ENCODE measurements at places on chromosomes 3 and 15.

- DNase-seq, result no peak
These were observed 194.8 kb downstream of the XXYLT1 start for GRCh38 chr3:195075941-195076875.

- no peak for DNase-seq
These were observed 161.6 kb downstream of the ADAMTSL3 start for GRCh38 chr15:83815506-83815905.

GRCh38 chr3:82978368-82978767 lies 1216.9 kb upstream of the GBE1 start:
- DNase-seq, result no peak

DNA sequence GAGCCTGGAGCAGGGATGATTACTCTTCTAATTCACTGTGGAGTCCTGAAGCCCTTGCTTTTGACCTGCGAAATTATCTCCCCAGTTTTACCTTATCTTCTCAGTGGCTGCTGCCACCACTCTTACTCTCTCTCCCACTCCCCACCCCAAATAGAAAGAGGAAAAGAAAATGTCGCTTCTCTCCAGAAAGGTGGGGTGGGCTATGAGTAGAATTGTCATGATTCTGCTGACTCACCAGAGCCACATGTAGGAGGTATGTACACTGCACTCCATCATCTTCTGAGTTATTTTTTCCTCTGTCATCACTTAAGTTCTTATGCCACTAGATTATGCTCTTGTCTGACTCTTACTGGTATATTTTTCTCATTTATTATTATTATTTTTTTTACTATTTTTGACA lies 43.9 kb upstream of the TMEM158 start:
- DNase-seq, result no peak

DNA sequence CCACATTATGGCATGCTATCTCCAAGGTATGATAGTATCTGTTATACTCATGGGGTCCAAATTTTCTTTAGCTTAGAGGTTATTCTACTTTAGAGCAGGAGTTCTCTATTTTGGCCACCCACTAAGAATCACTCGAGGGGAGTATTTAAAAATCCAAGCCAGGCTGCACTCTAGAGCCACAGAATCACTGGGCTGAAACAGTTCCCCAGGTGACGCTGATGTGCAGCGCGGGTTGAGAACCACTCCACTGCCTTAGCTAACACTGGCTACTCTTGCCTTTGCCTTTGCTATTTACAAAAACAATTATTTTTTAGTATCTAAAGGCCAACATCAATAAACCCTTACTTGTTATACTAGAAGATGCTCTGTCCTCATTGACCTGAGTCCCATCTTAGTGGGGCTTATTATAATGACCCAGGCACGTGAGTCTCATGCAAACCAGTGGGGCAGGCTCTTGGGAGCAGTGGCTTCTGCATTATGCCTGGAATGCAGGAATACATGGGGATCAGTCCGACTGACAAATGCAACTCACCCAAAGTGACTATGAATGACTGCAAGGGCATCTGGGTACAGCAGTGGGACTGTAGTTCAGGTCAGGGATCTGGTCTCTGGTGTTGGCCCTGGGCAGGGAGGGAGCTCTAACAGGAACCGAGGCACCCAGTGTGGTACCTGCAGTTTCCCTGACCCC lies 21.7 kb upstream of the CGNL1 start:
- no peak for DNase-seq

GRCh38 chr15:62482785-62483429 lies 317.8 kb upstream of the C2CD4B start:
- DNase-seq, result no peak

- DNase-seq, result no peak
These were observed 95.3 kb downstream of the SLC9A9 start for GRCh38 chr3:143753006-143753405.

DNA sequence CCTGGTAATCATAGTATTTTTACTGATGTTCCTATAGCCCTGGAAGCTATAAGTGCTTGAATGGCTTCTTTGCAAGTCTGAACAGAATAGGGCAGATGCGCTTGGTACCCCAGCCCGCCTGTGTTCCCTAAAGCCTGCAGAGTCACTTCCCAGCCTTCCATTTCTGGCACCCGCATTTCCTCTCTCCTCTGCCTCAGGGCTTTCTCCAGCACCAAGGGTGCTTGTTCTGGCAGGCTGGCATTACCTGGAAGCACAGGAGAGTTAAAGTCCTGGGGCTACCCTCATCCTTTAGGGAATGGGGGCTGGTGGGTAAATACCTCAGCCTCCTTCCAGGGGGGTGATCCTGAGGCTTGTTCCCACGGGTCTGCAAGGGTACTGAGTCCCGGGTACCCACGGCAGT lies 7.4 kb upstream of the CHRNA3 start:
- DNase-seq, result no peak

DNA sequence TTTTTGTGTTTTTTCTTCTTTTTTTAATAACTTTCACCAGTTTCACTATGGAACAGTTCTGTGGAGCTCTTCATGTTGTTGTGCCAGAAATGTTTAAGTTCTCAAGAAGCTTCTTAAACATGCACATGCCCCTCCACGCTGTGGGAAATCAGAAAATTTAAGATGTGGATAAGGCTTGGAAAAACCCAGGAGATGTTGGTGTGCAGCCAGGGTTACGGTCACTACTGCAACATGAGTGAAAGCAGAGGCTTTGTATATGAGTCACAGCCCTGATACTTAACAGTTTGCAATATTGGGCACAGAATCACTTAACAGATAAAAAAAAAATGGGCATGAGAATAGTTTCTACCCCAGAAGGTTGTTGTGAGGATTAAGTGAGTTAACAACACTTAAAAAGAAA lies 399.9 kb downstream of the LRTM1 start:
- DNase-seq, result no peak
